ENCODE measurements at places on chromosomes 6 and 20.

DNA sequence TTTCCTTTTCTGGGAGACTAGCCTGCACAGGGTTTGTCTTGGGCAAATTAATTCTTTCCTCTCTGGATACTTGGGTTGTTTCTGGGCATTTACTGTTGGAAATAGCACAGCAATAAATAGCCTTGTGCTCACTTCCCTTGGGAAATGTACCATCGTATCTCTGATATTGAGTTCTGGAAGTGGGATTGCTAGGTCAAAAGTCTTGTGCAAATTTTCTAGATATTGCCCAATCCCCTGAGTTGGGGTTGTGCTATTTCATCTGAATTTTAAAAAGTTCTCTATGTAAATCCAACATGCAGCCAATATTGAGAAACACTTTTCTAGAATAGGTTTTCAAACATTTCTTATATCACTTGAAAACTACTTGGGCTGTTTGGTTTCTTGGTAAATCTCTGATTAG lies 64.0 kb upstream of the ELOVL5 start:
- DNase-seq: no peak

DNA sequence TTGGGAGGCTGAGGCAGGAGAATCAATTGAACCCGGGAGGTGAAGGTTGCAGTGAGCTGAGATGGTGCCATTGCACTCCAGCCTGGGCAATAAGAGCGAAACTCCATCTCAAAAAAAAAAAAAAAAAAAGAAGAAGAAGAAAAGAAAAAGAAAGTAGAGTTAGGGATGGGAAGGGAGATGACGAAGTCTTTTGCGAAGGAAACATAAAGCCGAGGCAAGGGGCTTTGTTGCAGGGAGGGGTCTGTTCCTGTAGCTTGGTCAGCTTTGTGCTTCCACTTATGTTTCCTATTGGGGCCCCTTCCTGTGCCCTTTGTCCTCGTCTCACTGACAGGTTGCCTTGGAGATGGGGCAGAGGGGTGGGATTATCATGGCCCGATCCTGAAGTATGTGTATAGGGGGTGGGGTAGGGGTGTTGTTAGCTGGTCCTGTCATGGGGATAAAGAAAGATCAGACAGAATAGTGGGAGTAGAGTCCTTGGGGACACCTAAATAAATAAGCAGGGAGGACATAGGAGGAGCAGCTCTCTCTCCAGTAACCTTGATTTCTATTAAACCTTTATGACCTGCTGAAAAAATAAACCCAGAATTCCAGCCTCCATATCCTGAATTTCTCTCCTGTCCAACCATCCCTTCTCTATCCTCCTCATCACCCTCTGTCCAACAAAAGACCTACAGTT lies 1.1 kb upstream of the CLIC1 start:
- no peak for DNase-seq

GRCh38 chr20:59824711-59825562 lies 108.5 kb downstream of the SYCP2 start:
- no peak for DNase-seq

DNA sequence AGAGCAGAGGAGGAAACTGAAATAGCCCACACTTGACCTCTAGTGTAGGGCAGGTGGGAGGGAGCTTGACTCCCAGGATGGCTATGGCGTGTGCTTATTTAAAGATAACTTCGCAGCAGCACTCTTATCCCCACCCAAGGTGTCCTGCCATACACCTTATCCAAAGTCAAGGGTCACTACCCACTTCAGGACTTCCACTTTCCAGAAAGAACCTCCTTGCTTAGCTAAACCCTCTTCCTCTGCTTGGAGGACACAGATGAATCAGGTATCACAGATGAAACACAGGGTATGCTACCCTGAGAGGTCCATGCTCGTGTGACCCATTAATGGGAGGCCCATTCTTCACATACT lies 2.3 kb downstream of the RIN2 start:
- no peak for DNase-seq

DNA sequence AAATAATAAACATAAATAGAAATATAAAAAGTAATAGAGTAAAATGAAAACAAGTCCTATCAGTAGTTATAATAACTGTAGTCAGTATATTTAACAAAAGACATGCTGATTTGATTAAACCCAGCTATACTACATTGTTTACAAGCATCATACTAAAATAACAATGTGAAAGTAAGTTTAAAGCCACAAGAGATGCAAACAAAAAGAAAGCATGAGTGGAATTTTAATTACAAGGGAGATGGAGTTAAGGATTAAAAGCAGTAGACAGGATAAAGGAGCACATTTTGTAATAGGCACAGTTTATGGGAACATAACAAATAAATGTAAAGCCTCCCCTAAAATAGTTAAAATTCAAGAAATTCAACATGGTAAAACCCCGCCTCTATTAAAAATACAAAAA lies 41.5 kb downstream of the SENP6 start:
- peak; percentile 51 for DNase-seq
